Activated CD4-positive, alpha-beta T cell treated with anti-CD3 and anti-CD28 coated beads, Interleukin-2, amount 10 ng/mL, durations not matched to agents 24 days and 14 days (primary cell): ENCODE measurements at places on chromosomes 16 and 17. TPM values are rescaled to one million over a fixed set of nuclear protein-coding genes. Genes with fewer than 3 reads are reported as not detected.

GRCh38 chr17:62916684-62917571 lies 49.1 kb upstream of the TANC2 start:
- DNase-seq = no peak

GRAP gene
- total RNA-seq = 9.2 and 9.7 TPM in 2 replicates

TLK2 gene
- 42.7 and 47.2 TPM in 2 replicates for total RNA-seq

DNA sequence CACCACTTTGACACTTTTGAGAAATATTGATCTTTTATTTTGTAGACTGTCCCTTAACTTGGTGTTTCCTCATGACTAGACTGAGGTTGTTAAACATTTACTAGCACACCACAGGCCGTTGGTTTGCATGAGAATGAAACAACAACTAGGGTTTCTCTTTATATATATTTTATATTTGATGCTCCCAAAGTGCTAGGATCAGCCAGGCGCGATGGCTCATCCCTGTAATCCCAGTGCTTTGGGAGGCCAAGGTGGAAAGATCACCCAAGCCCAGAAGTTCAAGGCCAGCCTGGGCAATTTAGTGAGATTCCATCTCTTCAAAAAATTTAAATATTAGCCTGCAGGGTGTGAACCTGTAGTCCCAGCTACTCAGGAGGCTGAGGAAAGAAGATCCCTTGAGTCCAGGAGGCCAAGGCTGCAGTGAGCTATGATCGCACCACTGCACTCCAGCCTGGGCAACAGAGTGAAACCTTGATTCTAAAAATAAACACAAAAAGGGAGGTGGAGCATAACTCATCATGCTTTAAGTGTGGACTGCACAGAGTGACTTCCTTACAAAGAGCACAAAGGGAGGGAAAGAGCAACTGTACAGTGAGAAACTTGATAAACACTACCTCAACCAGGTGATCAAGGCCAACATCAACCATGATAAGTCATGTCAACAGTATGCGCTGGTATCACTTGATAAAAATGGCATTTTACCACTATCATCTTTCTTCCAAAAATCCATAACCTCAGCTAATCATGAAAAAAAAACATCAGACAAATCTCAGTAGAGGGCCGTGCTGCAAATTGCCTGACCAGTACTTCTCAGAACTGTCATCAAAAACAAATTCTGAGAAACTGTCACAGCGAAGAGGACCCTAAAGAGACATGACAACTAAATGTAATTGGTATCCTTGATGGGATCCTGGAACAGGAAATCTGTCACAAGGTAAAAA lies 72.8 kb upstream of the ATF7IP2 start:
- DNase-seq = no peak
